Thymus (tissue), 14 donors: ENCODE measurements at places on chromosomes 5 and 9.

DNA sequence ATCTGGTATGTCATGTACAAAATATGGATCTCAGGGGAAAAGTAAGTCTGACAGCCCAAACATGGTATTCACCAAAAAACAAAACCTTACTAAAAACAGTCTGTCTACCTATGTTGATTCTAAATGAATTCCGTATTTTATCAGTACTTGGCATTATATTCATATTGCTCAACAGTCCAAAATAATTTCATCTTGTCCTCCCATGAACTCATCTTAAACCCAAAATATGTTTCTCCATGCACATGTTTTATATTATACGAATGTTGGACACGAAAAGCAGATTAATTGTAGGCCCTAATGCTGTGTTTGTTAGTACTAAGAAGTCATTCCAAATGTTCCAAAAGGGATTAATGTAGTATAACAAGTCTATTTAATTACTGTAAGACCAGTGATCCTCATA, 20.1 kb downstream of the NFIB start:
- DNase-seq = no peak

GRCh38 chr9:133945314-133945975, 46.7 kb downstream of the VAV2 start:
- no peak for DNase-seq

DNA sequence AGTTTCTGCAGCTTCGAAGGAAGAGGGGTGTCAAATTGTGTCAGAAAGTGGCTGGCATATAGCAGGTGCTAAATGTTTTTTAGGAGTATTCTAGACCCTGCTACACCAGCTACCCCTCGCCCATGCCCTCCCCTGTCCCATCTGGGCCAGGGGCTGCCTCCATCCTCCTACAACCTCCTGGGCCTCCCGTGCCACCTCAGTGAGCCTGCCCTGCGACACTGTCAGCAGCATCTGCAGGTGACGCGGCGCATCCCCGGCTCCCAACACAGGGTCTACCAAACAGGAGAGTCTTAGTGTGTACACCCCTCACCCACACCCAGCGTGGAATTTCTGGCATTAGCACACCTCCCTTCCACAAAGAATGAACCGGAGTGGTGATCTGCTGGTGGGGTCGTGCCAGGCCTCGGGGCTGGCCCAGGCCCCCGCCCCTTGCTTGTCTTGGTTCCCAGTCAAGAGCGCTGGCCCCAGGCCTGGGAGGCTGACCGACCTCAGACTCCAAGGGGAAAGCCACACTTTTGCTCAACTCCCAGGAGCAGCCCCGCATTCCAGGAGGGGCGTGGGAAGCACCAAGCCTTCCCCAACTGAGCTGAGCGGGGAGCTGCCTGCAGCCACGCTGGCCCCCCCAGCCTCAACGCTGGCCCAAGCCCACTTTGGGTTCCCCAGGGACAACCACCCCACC, 55.2 kb downstream of the NEURL1B start:
- DNase-seq = no peak

GRCh38 chr5:122501089-122501435, 189.0 kb downstream of the SNCAIP start:
- DNase-seq = no peak

- DNase-seq = no peak
Measured at GRCh38 chr5:132225165-132226032, 2.3 kb downstream of the P4HA2 start.
